ENCODE measurements at places on chromosomes 4 and X. TPM values are rescaled to one million over a fixed set of nuclear protein-coding genes. Genes with fewer than 3 reads are reported as not detected.
A peak's percentile ranks its signal among the peaks of the same experiment; 100 is the strongest.

NUP62CL gene
- 0.92 TPM for total RNA-seq

FMR1NB gene
- total RNA-seq, result not detected

GIMD1 gene
- total RNA-seq, result not detected

TCEAL2 gene
- 1.1 TPM for total RNA-seq

CFAP47 gene
- total RNA-seq, result not detected

ARX gene
- not detected for total RNA-seq

DNA sequence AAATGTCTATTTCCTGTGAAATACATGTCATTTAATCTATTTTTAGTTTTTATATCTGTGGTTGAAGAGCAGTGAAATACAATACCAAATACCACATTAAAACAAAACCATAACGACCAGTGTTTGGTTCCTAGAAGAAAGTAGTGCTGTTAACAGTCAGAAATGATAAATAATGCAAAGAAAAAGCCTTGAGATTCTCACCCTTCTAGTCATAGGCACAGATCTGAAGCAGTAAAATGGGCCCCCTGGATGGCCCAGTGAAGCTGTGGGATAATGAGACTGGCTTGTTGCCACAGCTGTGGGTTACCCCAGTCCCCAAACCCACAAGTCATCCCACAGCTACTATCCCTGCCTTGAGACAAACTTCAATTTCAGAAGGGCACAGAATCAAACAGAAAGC, 137.3 kb upstream of the RPL34 start:
- DNase-seq, result peak; percentile 22

DNA sequence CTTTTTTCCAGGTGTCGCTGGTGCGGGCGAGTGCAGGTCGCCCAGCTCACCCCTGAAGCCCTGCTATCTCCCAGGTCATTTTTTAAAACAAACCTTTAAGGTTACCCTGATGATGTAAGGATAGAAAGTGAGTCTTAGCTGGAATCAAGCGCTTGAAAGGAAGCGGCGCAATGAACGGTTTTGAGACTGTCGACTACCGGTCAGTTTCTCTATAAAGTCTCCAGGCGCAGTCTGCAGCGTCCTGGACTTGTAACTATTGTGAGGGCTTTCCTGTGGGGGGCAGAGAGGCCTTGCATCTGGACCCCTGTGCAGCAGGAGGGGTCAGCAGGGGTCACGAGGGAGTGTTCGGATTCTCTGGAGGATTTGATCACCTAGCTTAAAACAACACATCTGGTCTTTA, 1.6 kb downstream of the KIT start:
- DNase-seq, result no peak

DNA sequence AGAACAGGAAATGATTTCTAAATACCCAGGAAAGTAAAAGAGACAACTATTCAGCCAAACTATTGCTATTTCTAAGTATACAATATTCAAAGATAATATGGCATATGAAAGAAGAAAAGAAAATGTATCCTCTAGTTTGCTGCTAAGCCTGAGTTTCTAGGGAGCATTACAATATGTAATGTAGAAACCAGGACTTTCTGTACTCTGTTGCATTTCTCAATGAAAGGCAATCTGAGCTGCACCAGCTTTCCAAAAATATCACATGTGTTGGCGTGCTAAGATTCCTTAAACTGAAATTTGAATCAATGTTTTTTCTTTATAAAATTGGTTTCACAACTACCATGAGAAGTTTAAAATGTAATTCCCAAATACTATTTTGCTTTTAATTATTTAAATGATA, 129.6 kb downstream of the ANK2 start:
- DNase-seq, result no peak

GRCh38 chrX:154018518-154019060, 1.1 kb downstream of the IRAK1 start:
- no peak for DNase-seq

DNA sequence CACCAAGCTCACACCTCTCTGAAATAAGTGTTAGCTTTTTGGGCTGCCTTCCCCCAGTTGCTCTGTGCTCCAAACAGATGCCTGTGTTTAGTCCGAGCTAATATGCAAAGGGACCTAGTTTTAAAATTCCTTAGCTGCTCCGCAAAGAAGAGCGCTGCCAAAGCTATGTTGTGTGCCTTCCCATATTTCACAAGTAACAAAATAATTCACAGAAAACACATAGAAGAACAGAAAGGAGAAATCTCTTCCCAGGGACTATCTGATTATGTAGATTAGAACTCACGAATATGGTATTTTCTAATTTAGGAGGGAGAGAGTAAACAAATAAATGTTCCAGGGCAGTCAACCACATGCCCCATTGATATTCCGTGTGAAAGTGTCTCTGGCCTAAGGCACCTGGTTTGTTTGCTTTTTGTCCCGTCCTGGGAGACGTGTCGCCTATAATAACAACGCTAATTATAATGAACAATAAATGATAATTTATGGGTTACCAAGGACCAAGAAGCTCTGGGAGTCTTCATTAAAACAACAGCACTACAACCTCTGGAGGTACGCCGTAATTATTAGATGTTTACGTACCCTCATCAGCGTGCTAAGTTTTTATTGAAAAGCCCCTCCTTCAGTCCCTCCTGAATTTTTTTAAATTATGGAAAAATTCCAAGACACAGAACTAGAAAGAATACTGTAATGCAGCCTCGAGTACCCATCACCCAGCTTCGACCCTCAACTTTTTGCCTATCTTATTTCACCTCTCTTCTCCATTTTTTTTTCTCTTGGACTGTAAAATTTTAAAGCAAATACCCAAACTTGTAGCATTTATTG, 1.2 kb upstream of the CCNG2 start:
- no peak for DNase-seq

- DNase-seq, result no peak
Observed at GRCh38 chrX:124940531-124940930, 379.1 kb upstream of the TEX13C start.

- no peak for DNase-seq
Observed at GRCh38 chr4:152594057-152594456, 58.2 kb upstream of the FBXW7 start.

- DNase-seq, result no peak
Observed at GRCh38 chr4:83828601-83829000, 292.7 kb downstream of the GPAT3 start.

- DNase-seq, result no peak
Observed at GRCh38 chr4:147480891-147481576, at the start of gene EDNRA. Gene EDNRA (plus strand): TSS chr4:147481097. CDS start chr4:147485682, 4,585 bp downstream.
